LHCN-M2 (cell line): ENCODE measurements at places on chromosomes 4 and X.

GRCh38 chrX:3307881-3308280 lies 38.6 kb downstream of the MXRA5 start:
- DNase-seq = no peak

DNA sequence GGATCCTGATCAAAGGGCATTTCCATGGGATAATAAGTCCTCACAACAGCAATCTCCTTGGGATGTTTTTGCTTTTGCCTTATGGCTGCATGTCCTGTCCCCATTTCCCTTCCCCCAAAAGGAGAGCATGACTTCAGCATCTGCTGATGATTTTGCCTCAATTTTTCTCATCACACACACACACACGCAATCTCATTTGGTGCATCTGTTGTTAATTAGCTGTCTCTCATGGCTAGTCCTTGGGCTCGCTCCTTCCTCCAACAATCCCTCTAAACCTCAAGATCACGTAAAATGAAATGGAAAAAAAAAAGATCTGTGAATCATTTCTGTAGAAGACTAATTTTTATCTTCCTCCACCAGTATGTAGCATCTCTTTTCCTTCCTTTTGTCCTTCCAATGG lies 153.6 kb downstream of the RBMX2 start:
- DNase-seq = no peak

DNA sequence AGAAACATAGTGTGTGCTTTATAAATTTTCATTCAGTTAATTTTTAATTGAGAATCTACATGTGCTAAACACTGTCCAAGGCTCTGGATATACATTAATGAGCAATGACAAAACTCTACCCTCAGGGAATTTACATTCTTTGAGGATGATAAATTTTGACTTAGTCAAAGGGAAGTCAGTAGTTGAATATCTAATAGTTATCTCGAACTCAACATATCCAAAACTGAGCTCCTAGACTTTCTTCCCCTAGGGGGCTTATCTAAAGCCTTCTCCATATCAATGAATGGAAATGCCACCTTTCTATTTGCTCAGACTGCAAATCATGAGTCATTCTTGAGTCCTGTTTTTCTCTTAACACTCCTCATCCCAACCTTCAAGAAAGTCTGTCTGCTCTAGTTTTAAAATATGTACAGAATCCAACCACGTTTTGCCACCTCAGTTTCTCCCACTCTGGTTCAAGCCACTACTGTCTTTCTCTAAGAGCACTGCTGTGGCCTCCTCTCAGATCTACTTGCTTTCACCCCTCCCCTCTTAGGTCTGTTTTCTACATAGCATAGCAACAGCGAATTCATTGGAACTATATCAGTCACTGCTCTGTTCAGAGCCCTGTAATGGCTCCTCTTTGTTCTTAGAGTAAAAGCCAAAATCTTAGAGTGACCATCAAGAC lies 9.5 kb downstream of the PARM1 start:
- DNase-seq = no peak

- no peak for DNase-seq
Observed at GRCh38 chr4:36638273-36638811, 356.9 kb downstream of the DTHD1 start.

GRCh38 chr4:128863312-128864075 lies 54.0 kb downstream of the JADE1 start:
- DNase-seq = peak; percentile 76

GRCh38 chr4:15757054-15757453 lies 21.1 kb upstream of the CD38 start:
- no peak for DNase-seq

- DNase-seq = peak; percentile 53
Observed at GRCh38 chrX:102659790-102660757, 8.8 kb downstream of the GPRASP1 start.

- DNase-seq = peak; percentile 10
Observed at GRCh38 chr4:151238477-151238876, 38.5 kb upstream of the PRSS48 start.

GRCh38 chr4:162535121-162535520 lies 371.3 kb upstream of the FSTL5 start:
- DNase-seq = no peak

DNA sequence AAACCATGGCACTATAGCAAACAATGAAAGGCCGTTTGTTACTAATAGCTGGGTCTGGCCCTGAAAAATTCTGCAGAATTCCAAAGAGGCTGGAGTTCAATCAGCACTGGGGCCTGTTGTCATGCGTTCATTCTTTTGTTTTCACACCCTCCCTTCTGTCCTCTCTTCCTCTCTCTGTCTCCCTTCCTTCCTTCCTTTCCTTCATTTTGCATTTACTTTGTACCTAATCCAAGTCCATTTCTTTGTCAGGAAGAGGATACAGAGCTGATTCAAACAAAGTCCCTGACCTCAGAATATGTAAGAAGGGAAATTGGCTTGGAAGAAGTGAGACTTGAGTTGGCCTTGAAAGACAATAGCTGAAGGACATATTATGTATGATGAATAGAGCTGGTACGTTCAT lies 119.6 kb upstream of the LDB2 start:
- no peak for DNase-seq

DNA sequence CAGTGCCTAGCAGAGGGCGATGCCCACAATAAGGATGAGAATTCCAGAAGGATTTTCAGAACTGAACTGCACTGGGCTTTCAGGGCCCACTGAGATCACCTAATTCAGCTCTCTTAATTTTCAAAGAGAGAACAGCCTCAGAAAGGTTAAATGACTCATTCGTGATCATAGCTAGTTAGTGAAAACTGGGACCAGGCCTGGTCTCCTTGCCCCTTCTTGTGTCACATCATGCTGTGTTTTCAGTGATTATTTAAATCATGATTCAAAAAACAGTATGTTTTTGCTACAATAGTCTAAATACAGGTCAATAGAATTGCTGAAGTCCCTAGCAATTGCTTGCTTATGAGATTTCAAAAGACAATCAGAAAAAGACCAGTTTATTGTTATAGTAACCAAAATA lies 136.4 kb upstream of the PLAC1 start:
- no peak for DNase-seq

GRCh38 chrX:16920075-16920474 lies 26.4 kb upstream of the REPS2 start:
- no peak for DNase-seq

DNA sequence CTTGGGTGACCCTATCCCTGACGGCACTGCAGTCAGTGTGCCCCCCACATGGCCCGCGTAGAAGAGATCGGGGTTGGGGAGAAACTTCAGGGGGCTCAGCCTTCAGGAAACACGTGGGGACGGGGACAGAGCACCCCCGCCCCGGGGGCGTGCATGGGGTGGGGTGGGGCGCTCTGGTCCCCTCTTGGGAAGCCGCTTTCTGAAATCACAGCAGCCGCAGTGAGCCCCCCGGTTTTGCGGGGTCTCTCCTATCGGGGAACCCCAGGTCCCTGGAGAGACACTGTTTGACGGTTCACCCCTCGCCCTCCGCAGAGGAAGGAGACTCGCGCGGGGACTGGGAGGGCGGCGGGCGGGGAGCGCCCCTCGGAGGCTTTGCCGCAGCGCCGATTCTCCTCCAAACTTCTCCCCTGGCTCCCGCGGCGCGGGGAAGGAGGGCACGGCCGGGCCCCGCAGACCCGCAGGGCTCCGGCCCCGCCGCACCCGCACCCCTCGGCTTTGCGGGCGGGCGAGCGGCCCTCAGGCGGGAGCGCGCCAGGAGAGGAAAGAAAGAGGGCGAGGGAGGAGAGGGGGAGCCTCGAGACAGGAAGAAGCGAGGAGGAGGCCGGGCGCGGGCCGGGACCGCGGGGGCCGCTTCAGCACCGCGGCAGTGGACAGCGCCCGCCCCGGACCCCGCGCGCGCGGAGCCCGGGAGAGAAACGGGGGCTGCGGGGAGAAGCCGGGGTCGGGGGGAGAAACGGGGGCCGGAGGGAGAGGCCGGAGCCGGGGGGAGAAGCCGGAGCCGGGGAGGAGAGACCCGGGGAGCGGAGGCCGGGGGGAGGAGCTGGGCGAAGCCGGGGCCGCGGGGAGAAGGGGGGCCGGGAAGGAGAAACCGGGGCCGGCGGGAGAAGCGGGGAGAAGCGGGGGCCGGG lies 612 bp downstream of the CPLX1 start:
- DNase-seq = no peak

GRCh38 chr4:93828995-93829819 lies 654 bp downstream of the ATOH1 start:
- no peak for DNase-seq

- no peak for DNase-seq
Observed at GRCh38 chr4:15552557-15553362, 83.1 kb downstream of the CC2D2A start.

- no peak for DNase-seq
Observed at GRCh38 chrX:135009838-135010237, 12.5 kb downstream of the RTL8B start.
